HFF-Myc (cell line): ENCODE measurements at places on chromosomes 1 and 21.

DNA sequence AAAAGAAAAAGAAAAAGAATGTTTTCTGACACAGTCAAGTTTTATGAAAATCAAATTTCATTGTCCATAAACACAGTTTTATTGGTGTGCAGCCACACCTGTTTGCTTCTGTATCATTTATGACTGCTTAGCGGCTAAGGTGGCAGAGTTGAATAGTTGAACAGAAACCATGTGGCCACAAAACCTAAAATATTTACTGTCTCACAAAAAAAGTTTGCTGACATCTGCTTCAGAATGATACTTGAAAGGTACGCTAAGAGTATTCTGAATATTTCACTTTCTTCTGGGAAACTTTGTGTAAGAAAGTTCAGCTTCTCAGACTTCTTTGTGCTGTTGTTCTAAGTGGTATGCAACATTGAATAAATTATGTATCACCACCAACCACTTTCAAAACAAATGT is 6.2 kb downstream of the KCNK1 start:
- DNase-seq, result no peak

DNA sequence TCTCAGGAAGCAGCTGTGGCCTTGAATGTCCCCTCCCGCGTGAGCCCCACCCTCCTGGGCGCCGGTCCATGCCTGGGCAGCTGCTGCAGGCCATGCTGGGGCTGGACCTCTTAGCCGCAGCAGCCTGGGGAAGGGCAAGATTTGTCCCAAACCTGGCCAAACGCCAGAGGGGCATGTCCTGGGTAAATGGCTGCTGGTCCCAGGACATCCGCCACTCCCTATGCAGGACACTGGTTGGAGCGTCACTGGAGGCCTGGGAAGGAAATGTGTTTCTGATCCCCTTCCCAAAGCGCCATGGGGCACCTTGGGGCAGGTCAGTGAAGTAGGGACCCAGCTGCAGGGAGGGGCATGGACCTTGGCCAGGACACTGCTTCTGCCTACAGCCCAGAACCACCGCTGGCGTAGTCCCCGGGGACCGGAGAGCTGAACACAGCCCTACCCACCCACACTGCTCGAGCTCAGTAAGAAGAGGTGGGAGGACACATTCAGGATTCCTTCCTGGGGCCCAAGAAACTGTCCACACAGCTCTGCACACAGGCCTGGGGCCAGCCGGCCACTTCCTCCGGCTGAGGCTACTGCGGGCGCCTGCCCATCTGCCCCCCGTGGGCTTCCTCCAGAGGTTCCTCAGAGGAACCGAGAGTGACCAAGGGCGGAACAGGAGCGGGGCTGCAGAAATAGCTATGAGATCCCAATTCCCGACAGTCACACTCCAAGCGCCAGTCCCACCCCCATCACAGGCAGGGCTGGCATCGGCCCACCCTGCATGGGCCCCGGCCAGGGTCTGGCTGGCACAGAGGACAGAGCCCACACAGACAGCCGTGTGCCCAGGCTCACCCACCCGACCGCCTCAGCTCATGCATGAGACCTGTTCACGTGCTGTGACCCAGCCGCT is 10.8 kb upstream of the PLEKHG5 start:
- no peak for DNase-seq

DNA sequence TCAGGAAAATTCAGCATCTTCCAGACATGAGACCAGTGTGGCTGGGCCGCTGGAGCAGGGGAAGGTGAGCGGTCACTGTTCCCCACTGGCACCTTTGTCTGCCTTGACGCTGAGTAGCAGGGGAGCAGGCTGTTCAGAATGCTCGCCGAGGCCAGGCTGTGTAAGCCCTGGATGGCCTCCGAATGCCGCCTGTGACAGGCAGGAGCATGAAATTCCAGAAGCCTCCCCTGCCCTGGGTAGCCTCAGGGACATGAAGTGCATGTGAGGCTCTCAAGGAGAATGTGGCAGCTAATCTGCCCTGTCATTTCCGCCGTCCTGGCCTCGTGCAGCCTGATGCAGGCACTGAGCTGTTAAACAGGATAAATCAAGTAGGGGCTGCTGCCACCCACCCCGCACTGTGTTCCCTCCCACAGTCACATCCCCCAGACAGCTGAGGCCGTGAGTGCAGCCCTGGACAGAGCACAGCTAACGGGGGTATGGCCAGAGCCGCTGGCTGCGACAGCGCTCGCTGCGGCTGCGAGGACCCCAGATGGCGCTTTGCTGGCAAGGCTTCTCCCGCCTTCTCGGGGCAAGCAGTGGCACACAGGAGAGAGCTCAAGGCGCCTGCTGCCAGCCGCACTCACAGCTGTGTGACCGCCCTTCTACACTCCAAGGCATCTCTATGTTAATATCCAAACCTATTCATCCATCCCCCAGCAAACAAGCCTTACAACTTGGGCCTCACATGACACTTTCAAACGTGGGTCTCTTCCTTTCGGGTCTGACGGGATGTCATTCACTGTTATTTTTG is 105.0 kb upstream of the COL6A1 start:
- DNase-seq, result no peak

- no peak for DNase-seq
Measured at GRCh38 chr1:236734141-236734765, 48.0 kb downstream of the ACTN2 start.

DNA sequence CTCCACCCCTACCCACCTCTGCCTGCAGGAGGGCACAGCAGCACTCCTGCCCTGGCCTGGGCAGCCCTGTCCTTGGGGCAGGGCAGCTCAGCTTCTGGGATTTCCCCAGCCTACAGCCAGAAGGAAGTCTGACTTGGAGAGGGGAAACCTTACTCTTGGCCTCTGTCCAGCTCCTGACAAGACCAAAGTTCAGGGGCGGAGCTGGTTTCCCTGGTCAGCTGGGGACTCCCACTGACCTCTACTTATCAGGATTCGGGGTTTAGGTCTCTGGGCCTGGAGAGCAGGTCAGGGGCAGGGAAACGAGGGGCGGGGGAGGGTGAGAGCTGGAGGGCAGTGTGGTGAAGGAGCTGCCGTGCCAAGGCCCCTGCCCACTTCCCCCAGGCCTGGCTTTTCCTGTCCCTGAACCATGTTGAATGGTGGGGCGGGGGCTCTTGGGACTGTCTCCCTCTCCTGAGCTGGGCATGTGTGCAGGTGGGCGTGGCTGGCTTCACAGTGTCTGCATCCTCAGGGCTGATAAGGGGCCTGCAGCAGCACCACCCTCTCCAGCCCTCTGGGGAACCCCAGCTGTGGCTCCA is 16.8 kb upstream of the ETV3 start:
- DNase-seq, result no peak

DNA sequence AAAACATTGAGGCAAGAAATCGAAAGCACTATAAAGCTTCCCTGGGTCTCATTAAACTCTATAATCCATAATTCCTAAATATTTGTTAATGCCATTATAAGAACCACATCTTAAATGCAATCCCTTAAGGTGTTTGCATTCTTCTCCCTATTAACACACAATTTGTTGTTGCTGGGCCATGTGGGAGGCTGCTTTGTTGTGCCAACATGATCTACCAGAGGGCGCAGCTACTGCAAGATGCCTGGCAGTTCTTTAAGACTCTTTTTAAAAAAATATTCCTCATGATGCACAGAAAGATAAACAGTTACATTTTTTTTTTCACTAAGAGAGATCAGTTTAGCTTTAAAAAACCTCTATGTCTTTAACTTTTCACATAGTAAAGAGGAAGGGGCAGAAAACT is 39.0 kb upstream of the BCAS2 start:
- DNase-seq, result no peak
